Right ventricle myocardium superior (tissue), 1 donor: ENCODE measurements at places on chromosomes 6 and 20. TPM values are rescaled to one million over a fixed set of nuclear protein-coding genes. Genes with fewer than 3 reads are reported as not detected.

GRCh38 chr20:32621071-32621890 is 36.1 kb upstream of the NOL4L start:
- DNase-seq = no peak

DNA sequence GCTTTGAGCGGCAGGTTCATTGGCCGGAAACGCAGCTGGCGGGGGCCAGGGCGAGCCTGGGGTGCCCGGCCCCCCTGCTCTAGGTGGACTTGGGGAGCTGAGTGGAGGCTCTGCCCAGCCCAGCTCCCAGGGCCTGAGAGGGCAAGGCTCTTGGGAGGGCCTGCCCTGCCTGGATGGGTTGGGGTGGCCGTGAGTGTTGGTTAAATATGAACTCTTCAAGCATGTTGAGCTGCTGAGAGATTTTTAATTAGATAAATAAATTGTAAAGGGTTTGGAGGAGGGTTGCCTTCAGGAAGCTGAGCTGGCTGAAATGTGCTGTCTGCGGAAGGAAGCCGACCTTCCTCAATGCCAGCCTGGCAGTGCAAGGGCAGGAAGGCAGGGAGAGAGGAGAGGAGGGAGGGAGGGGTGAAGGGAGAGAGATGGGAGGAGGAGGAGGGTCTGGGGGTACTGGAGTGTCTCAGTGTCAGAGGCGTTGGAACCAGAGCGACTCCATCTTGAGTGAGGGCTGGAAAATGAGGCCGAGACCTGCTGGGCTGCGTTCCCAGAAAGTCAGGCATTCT is 39.4 kb upstream of the PMEPA1 start:
- DNase-seq = no peak

The RAB5IF gene
- 55.9 TPM for total RNA-seq

GRCh38 chr6:34949636-34950035 is 60.6 kb downstream of the ANKS1A start:
- DNase-seq = no peak

The HLA-DPA1 gene
- total RNA-seq = 34.1 TPM

GRCh38 chr20:57694481-57694880 is 15.3 kb downstream of the PMEPA1 start:
- DNase-seq = no peak

DNA sequence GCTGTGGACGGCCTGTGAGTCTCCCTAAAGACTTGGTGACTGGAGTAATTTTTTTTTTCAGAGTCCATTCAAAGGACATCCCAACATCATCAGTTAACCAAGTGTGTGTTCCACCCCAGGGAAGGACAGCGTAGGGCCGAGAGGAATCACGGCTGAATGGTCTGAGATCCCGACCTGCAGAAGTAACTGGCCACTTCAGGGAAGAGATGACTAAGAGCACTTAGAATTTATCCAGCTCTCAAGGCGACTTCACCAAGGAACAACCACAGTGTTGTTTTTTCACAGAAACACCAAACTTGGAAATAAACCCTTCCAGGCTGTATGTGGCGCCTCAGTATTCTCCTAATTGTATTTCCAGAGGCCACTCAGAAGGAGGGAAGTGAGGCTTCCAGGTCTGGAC is 231.6 kb downstream of the FNDC1 start:
- no peak for DNase-seq

- no peak for DNase-seq
Observed at GRCh38 chr6:163329991-163330390, 84.5 kb upstream of the QKI start.

DNA sequence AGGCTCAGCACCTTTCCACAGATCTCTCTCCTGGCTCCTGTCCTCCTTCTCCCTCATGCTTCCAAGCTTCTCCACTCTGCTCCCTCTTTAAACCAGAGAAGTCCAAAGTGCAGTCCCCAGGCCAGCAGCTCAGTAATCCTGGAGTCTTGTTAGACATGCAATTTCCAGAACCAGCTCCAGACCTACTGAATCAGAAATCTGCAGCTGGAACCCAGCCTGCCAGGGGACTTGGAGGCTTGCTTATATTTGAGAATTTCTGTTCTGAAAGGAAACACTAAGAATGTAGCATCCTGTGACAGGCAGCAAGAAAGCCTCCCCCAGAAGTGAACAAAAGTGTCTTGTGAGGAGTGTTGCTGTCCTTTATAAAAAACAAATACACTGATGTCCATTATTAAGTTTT is 438.1 kb downstream of the BCKDHB start:
- no peak for DNase-seq

The ASIP gene
- total RNA-seq = 18.9 TPM

GRCh38 chr20:33630507-33630906 is 31.6 kb upstream of the C20orf144 start:
- DNase-seq = no peak

- DNase-seq = no peak
Observed at GRCh38 chr6:109962271-109962670, 15.8 kb upstream of the GPR6 start.
